ENCODE measurements at places on chromosomes 4 and X. TPM values are rescaled to one million over a fixed set of nuclear protein-coding genes. Genes with fewer than 3 reads are reported as not detected.
A peak's percentile ranks its signal among the peaks of the same experiment; 100 is the strongest.

GRCh38 chr4:147524601-147525000 lies 43.7 kb downstream of the EDNRA start:
- no peaks in the 10 kb centered on the region for H3K36me3 ChIP-seq
- H3K4me3 ChIP-seq = no peak overlapping the region
- no peaks in the 10 kb centered on the region for H3K27me3 ChIP-seq
- H3K27ac ChIP-seq = no peak overlapping the region
- H3K4me1 ChIP-seq = no peaks in the 10 kb centered on the region

CENPVL1 gene
- 1.2 TPM for polyA plus RNA-seq

DNA sequence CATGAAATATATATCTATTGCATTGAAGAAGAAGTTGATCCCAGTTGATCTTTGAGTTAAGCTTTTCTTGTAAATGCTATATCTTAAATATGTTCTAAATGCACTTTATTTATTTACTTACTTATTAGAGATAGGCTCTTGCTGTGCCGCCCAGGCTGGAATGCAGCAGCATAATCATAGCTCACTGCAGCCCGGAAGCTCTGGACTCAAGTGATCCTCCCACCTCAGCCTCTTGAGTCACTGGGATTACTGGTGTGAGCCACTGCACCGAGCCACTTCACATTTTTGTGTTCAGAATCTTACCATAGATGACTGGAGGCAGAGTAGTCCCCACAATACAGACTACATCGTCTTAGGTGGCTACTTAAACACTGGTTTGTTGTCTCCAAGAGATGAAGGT lies 324.3 kb upstream of the SLIT2 start:
- H3K27me3 ChIP-seq = no peaks in the 10 kb centered on the region
- peak; percentile 42 for DNase-seq
- no peak overlapping the region for H3K27ac ChIP-seq
- H3K4me3 ChIP-seq = no peak overlapping the region

KLKB1 gene
- polyA plus RNA-seq = not detected

CENPI gene
- 2.4 TPM for polyA plus RNA-seq

Measured in cardiac muscle cell (in vitro differentiated cells and primary cell).